NCI-H187 (cell line): ENCODE measurements at places on chromosomes 4 and X.
A peak's percentile ranks its signal among the peaks of the same experiment; 100 is the strongest.

DNA sequence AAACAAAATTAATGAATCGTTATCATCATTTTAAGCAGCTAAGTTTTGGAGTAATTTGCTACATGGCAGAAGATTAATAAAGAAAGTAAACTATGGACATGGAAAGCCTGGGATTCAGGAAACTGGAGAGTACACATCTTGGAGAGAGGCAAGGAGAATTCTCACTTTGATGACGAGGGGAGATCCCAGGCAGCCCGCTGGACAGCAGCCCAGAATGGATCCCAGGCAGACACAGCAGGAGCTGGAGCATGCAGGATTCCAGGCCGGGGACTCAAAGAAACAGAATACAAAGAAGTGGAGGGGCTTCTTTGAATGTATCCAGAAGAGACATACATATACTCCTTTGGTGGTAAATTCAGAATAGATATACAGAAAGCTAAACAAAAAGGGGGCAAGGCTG lies 118.0 kb upstream of the ATP6AP2 start:
- no peak for DNase-seq

DNA sequence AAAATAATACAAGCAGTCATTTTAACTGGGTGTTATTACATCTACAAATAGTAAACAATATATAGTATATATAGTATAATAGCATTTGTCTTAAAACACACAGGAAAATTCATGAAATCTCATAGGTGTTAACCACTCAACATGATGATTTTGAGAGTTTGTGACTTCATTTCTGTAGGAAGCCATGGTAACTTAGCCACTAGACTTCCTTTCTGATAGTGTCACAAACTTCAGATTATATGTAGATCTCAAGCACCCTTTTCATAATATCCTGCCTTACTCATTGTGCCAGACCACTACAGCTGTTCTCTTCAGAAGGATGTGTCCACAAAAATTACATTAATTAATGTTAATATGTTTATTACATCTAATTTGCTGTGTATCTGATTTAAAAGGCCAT lies 1250.6 kb downstream of the ADGRL3 start:
- DNase-seq: no peak

GRCh38 chr4:154559494-154560418 lies 3.1 kb upstream of the FGB start:
- DNase-seq: no peak

GRCh38 chr4:87006426-87006675 lies 71.5 kb downstream of the AFF1 start:
- peak; percentile 90 for DNase-seq

- DNase-seq: no peak
Observed at GRCh38 chr4:7800410-7800809, 139.3 kb downstream of the AFAP1 start.

DNA sequence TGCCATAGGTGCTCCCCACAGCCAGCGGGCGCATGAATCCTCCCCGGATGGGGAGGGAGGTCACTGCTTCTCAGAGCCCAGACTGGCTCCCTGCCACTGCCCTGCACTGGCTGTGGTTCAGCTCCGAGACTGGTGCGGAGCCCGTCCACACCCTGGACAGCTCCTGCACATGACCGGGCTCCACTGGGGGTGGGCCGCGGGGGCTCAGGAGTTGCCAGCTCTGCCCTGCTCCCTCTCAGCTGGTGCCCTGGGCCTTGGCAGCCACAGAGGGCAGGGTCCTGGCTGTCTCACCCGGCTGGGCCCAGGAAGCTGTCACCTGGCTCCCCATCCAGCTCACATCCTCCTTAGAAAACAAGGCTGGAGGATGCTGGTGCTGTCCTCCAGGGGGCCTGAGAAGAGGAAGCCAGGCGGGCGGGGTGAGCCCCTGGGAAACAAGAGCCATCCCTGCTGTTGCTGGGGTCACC lies 64.9 kb upstream of the ADRA2C start:
- no peak for DNase-seq

DNA sequence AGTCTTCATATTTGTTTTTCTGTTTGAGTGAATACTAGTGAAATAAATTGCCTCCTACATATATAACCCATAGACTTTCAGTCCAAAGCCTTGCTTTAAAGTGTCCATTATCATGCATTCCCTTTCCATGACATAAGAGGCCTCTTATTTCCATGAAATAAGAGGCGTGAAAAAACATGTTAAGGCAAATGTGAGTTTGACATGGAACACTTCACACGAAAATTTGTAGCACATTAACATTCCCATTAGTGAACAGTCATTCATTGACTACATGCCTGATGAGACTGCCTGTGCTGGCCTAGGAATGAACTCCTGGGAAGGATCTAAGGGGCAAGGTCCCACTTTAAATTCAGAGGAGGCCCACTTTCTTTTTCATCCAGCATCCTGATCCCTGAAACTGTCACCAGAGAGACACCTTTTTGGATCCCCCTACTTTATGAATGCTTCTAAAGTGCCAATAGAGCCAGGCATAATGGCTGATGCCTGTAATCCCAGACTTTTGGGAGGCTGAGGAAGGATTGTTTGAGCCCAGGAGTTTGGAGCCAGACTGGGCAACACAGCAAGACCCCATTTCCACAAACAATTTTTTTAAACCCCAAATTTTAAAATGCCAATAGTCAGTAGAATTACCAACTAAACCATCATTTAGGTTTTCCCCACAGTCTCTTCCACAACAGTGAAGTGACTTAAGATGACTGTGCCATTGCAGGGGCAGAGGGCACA lies 6.7 kb downstream of the RTL8B start:
- DNase-seq: no peak

DNA sequence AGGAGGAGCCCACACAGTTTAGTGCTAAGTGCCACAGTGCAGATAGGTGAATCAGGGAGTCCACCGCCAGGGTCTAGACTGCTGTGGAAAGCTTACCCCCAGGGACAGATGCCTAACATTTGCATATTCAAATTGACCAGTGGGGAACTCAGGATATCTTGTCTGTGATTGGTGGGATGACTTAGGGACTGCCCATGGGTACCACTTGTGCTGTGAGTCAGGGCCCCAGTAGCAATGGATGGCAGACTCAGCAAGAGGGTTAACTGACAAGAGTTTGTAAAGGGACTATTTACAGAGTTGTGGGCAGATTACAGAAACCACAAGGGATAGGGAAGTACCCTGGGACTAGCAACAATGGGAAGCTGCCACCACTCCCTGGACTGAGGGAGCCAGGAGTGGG lies 282.1 kb downstream of the BCOR start:
- no peak for DNase-seq

- DNase-seq: no peak
Observed at GRCh38 chrX:4397471-4397870, 684.0 kb upstream of the PRKX start.

- no peak for DNase-seq
Observed at GRCh38 chrX:134599184-134599914, 58.9 kb downstream of the PLAC1 start.

- no peak for DNase-seq
Observed at GRCh38 chr4:120865985-120866384, 56.5 kb downstream of the PRDM5 start.

GRCh38 chrX:149630681-149631233 lies 835 bp downstream of the TMEM185A start:
- DNase-seq: no peak

DNA sequence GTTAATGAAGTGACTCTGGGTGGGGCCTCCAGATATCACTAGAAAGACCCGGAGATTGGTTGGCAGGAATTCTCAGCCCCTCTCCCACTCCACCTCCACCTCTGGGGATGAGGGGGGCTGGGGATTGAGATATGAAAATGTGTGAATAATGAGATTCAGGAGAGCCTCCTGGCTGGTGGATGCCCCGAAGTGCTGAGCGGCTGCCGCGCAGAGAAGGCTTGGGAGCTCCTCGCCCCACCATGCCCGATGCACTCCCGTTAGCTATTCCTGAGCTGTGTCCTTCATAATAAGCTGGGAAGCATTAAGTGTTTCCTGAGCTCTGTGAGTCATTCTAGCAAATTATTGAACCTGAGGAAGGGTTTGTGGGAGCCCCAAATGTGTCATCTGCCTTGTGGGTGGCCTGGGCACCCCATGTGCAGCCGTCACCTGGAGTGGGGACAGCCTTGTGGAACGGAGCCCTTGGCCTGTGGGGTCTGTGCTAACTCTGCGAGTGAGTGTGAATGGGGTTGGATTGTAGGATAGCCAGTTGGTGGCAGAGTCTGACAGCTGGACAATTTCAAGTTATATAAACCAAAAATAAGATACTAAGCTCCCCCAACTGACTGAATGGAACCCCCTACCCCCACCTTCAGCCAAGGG lies 4.4 kb upstream of the MAEA start:
- DNase-seq: no peak

GRCh38 chr4:55435141-55435841 lies 39.5 kb downstream of the TMEM165 start:
- no peak for DNase-seq

- no peak for DNase-seq
Observed at GRCh38 chr4:1169691-1170096, 2.7 kb downstream of the SPON2 start.

DNA sequence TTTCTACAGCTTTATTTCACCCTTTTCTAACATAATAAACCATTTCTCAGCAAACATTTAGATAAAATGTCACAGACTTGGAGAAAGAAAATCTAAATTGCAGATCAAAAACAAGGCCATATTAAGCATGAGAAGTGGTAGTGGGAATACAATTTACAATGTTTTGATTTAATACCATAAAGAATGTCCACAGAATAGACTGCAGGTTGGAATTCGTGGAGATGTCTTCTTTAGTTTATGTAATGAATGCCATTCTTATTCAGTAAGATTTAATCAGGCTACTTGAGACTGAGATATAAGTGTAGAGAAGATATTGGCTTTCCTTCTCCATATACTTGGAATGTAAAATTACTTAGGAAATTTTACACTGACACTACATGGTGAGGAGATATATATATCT lies 91.9 kb upstream of the ZFP42 start:
- no peak for DNase-seq

- no peak for DNase-seq
Observed at GRCh38 chr4:87995435-87995834, 12.0 kb upstream of the PKD2 start.

DNA sequence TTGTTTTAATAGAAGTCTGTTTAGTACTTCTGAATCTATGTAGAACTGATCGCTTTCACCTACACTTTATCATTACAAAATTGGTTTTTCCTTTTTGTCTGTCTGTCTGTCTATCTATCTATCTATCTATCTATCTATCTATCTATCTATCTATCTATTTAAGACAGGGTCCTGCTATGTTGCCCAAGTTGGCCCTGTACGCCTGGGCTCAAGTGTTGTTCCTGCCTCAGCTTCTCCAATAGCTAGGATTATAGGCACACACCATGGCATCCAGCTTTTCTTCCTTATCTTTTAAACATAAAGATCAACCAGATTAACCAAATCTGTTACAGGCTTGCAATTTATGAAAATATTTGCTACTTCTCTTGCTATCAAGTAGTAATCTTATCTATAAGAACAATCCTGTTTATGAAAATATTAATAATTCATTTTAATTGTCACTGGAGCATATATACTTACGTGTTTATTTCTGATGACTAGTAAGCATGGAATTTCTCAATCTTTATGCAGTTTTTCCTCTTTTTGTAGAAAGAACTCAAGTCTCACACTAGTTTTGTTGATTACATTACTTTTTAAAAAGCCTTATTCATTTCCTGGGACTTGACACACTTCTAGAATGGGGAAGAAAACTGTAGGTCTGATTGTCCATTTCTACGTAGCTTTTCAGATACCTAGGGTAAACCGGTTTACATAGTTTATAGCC lies 24.5 kb downstream of the KIAA0232 start:
- DNase-seq: no peak

GRCh38 chrX:3191201-3191600 lies 149.9 kb downstream of the ARSF start:
- DNase-seq: no peak

DNA sequence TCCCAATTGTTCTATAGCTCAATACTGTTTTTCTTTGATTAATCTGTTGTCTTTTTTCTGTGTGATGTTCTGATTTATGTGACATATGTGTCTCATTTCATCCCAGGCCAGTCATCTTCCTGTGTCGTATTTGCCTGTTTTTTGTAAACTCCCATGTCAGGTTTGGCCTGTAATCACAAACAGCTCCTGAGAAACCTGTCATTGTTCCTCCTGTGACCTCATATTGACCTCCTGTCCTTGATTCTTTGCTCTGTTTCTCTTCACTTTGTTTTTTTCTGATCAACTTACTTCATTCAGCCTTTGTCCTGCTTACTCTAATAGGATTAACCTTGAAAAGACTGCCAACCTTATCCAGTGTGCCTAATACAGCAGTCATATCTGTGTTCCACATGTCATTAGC lies 438.3 kb downstream of the CFAP47 start:
- no peak for DNase-seq

DNA sequence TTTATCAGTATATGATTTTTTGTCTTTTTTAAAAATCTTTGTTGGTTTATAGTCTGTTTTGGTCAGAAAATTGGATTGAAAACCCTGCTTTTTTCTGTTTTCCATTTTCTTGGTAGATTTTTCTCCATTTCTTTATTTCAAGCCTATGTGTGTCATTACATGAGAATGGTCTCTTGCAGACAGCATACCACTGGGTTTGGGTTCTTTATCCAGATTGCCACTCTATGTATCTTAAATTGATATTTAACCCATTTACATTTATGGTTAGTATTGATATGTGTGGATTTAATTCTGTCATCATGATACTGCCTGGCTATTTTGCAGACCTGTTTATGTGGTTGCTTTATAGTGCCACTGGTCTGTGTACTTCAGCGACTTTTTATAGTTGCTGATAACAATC lies 239.9 kb upstream of the NDST4 start:
- DNase-seq: no peak

DNA sequence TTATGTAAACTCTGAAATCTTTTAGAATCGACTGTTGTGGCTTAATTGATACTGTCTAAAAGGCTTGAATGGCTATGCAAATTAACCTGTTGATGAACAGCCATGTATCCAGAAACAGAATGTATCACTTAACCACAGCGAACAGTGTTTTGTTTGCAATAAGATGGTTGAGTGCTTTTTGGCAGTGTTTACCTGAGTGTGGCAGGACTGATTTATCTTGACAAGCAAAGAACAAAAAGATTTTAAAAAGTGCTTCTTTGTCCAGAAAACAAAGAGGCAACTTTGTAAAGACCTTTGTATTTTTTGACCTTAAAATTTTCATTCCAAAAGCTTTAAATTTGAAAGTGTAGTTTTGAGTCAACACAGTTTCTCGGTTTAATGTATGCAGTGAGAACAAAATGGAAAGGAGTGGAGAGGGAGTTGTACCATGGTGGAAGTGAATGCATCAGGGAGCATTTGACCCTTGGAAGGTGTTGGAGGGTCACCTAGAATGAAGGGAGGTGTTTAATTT lies 18.0 kb downstream of the ARHGAP10 start:
- no peak for DNase-seq

GRCh38 chr4:182917182-182918043 lies at the start of gene DCTD:
Gene DCTD, minus strand, starts transcription at chr4:182917386. Its CDS starts 1,818 bp downstream, at chr4:182915568.
- peak; percentile 8 for DNase-seq

GRCh38 chr4:138034871-138035270 lies 207.3 kb downstream of the SLC7A11 start:
- DNase-seq: no peak

DNA sequence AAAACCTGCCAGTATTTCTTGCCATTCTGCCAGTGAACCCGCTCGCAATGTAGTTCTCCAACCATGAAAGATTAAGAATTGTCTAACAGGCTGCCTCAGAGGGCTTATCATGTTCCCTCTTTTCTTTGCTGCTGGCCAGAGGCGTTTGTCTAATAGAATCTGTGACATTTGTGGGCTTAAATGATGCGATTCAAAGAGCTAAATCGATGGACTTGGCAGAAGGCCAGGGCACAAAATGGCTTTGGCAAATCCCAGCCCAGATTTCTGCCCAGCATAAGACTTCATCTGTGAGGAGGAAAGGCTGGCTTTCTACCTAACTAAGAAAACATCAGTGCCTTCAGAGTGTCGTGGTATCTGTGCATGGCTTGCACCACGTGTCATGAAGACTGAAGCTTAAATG lies 79.9 kb downstream of the TRPC5OS start:
- DNase-seq: peak; percentile 64
